ENCODE measurements at places on chromosomes 6 and 20.
A peak's percentile ranks its signal among the peaks of the same experiment; 100 is the strongest.

DNA sequence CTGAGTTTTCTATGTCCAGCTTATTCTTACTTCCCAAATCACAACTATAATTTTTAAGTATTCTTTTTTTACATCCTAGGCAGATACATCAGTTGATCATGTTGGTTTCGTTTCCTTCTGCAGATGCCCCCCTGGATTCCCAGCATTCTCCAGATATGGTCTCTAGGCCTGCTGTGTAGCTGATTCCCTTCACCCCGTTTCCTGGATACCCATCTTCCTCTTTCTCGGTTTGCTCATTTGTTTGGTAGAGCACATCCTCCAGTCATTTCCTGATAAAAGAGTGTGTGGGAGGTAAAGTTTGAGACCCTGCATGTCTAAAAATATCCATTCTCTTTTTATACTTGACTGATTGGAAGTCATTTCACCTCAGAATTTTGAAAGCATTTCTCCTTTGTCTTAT, 66.4 kb downstream of the ANKS1A start:
- no peak for DNase-seq

DNA sequence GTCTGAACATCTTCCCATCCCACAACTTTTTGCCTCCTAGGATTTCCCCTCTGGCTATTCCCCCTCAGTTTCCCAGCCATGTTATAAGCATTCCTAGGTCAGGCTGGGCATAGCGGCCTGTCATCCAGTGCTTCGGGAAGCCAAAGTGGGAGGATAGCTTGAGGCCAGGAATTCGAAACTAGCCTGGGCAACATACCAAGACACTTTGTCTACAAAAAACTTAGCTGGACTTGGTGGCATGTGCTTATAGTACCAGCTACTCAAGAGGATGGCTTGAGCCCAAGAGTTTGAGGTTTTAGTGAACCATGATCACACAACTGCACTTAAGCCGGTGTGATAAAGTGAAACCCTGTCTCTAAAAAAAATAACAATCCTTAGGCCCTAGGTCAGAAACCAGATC, 447.4 kb downstream of the KIF16B start:
- DNase-seq, result no peak

DNA sequence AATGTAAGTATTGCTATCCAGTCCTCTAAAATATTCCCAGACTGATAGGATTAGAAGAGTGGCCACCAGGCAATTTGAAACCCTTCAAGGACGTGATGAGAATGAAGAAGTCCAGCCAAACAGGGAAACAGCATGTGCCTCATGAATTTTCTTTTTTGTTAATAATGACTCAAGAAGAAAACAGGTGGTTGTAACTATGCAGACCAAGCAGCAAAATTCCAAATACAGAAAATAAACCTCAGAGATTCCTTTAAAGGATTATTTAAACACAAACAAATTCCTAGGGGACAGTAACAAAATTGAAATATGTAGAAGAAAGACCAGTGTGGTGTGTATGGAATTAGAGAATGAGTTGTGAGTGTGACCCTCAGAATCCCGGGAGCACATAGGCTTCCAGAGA, 239.2 kb downstream of the KCNQ5 start:
- no peak for DNase-seq

GRCh38 chr20:51961964-51962761, 159.8 kb upstream of the SALL4 start:
- no peak for DNase-seq

DNA sequence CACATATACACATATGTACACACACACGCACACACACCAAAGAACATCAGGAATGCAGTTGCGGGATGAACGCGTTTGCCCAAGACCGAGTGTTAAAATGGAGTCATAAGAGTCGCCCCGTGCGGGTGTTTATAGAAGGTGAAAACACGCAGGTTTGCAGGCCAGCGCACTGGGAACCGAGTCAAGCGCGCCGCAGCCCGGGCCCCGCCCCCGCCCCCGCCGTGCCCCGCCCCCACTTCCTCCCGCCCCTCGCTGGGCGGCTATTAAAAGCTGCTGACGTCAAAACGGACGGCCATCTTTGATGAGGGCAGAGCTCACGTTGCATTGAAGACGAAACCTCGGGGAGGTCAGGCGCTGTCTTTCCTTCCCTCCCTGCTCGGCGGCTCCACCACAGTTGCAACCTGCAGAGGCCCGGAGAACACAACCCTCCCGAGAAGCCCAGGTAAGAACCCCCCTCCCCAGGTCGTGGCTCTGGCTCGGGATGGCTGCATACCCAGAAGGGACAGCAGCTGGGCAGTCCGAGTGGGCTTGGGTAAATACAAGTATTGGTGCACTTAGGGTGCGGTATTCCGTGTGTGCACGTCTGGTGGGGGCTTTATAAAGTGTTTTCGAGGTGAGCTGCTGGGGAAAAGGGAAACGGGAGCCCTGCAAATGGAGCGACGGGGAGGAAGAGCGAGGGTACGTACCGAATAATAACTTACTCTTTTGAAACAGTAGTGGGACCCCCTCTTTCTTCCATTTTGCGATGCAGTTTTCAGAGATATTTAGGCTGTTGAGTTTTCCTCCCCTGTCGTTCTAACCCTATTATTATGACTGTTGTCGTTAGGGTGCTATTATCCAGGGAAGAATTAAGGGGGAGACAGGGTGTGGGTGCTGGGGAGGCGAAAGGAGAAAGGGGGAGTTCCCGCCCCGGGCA, at the start of gene SNAP25:
Gene SNAP25 (plus strand): TSS at position 295 of the 916 bp plus-strand sequence. CDS start 56,662 bp downstream, outside the sequence.
- no peak for DNase-seq

- DNase-seq, result no peak
These were observed 81.1 kb downstream of the LAMA4 start for GRCh38 chr6:112173221-112173804.

GRCh38 chr20:49862607-49863200, 50.1 kb downstream of the SLC9A8 start:
- no peak for DNase-seq

GRCh38 chr6:111503194-111503593, 20.2 kb upstream of the REV3L start:
- DNase-seq, result no peak

GRCh38 chr6:14660806-14661579, 543.4 kb downstream of the CD83 start:
- DNase-seq, result no peak

DNA sequence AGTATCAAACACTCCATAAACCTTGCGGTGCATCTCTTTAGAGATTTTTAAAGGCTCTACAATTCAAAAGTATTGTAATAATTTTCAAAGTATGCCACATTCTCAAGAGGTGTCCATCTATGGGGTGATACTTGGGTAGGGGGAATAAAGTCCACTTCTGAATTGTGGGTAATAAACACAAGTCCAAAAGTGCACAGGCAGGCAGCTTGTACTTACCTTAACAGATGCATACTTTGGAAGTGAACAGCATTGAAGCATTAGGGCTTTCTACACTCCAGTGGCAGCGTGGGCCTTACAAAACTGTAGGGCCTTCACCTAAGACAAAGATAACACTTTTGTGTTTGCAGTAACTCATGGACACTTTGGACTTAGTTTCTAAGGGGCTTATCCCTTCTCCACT, 58.6 kb downstream of the AIG1 start:
- no peak for DNase-seq

GRCh38 chr6:82882363-82883023, 183.1 kb downstream of the UBE3D start:
- no peak for DNase-seq

GRCh38 chr6:52042141-52042885, 45.1 kb downstream of the PKHD1 start:
- DNase-seq, result no peak

DNA sequence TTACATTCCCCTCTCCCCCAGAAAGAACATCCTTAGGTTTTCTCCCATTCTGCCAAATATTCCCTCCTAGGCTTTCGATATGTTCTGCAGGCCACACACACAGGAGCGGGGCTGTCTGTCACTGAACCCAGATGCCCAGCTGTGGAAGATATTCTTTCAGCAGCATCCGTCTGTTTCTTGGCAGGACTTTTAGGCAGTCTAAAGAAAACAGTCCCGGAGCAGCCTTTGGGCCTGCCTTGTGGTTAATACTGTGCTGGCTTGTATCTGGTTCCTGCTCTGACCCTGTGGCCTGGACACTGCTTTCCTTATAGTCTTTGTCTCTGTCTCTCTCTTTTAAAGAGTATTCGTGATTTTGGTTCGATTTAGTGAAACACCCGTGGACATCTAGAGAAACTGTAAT, 94.6 kb upstream of the SUPT3H start:
- no peak for DNase-seq

GRCh38 chr6:33677143-33677660, 34.3 kb downstream of the UQCC2 start:
- DNase-seq, result no peak

DNA sequence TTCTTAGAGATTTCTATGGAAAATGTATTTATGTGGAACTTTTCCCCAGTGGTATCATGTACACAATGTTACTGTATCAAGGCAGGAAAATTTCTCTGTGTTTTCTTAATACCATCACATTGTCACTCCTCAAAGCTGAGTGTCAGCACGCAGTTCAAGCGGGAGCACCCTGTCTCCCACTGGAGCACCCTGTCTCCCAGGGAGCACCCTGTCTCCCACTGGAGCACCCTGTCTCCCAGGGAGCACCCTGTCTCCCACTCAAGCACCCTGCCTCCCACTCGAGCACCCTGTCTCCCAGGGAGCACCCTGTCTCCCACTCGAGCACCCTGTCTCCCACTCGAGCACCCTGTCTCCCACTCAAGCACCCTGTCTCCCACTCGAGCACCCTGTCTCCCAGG, 51.3 kb downstream of the PSMG4 start:
- DNase-seq, result no peak

DNA sequence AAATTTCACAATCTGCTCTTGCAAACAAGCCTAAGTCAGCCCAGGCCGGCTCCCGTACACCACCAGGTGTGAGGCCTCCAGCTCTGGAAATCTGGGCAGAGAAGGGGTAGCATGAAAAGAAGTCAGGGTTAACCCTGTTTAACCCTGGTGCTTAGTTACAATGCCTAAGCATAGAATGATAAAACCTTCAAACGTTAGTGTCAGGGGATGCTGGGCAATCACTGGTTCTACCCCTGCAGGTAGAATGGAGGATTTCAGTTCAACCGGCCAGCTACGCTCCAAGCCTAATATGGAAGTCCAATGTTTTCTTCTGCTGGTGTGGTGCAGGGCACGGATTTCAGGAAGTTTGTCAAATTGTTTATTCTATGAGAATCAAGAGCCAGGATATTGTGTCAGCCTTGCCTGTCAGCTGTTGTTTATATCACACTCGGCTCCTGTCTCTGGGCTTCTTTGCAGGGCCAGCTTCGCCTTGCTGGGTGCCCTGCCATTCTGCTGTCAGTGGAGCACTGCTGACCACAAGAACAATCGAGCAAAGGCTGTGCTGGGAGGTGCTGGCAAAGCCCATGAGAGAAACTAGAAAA, 20.2 kb upstream of the CD93 start:
- no peak for DNase-seq

DNA sequence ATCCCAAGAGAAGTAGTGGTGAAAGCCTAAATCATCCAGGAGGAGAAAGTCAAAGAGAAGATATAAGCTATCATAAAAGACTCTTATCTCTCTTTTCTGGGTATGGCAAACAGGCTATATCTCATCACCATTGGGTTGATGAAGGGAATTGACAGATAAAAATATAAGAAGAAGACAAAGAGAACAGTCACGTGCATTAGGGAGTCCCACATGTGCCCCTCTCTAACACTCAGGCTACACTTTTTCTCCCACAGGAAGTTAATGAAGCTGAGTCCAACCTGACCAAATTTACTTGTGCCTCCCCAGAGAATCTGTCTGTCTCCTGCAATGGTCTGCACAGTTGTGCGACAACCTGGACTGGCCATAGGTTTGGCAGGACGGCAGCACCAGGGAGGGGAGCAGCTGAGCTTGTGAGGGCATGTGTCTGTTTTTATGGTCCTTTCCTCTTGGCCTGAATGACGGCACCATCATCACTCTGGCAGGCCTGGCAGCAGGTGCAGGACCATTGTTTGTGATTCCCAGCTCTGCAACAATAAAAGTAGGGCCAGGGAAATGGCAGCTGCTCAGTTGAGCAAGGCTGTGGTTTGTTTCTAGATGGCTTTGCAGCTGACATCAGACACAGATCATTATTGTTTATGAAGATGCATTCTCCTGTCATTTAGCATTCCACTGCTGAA, 144.5 kb upstream of the MCHR2 start:
- no peak for DNase-seq

DNA sequence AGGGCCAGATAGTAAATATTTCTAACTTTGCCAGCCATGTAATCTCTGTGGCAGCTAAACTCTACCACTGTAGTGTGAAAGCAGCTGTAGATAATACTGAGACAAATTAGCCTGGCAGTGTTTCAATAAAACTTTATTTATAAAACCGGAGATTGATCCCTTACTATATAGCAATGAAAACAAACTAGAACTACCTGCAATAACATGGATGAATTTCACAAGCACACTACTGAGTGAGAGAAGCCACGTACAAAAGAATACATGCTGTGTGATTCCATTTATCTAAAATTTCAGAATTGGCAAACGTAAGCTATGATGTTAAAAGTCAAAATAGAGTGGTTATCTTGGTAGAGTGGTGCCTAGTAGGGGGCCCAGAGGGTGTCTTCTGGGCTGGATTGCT, 198.7 kb upstream of the SGK1 start:
- no peak for DNase-seq

GRCh38 chr20:1434571-1435336, 31.9 kb downstream of the NSFL1C start:
- peak; percentile 34 for DNase-seq

DNA sequence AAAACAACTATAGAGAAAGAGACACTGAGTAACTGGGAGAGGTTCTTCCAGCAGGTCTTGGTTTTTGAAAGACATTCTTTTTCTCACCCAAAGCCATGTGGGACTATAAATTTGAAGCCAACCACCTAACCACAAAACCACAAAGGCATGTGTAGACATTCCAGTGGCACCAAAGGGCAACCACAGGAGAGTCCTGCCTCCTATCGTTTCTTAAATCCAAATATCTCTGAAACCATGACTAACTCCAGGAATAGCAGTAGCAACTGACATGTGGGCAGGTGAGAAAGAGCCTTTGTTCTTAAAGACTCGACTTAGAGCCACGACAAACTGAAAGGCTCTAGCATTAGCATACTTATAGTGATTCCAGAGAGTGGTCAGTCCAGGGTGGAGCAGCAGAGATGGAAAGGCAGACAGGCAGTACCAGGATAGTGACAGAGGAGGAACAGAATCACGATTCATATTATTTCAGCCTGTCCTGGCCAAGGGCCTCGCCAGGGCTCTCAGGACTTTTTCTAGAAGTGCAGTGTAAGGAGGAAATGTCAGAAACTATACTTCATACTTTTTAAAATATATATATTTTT, 9.4 kb upstream of the COL9A1 start:
- DNase-seq, result no peak

- no peak for DNase-seq
These were observed 225.5 kb downstream of the SYNDIG1 start for GRCh38 chr20:24694727-24695528.
